ENCODE measurements at places on chromosomes 6 and 20.

DNA sequence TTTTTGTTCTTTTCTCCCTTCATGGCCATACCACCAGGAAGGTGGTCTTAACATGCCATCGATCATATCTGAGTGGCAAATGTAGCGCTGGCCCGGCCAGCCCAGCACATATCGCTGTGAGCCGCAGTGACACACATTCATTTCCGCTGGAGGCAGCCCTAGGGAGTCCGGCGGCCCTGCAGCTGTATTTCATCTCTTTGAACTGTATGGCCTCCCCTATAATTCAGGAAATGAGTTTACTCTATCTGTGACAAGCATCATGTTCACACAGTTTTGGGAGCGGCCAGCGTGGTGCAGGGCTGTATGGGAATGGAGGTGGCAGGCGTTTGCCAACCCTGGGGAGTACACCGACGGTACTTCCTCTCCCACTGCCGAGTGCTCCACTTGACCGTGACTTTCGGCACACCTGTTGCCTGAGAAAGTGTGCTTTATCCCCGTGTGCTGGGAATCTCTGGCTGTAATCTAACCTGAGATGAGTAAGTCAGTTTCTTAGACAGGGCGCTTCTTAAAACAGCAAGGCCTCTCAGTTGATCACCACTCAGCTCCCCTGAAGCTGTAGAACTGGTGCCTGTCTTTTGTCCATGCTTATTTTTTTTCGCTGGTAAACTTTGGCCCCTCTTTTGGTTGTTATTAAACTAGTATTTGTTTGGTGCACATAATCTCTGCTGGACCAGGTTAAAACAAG is 257.1 kb upstream of the TAB2 start:
- DNase-seq: no peak

GRCh38 chr6:13099771-13100170 is 228.6 kb downstream of the TBC1D7 start:
- no peak for DNase-seq

- DNase-seq: no peak
Measured at GRCh38 chr20:56381501-56381900, 10.5 kb downstream of the AURKA start.

DNA sequence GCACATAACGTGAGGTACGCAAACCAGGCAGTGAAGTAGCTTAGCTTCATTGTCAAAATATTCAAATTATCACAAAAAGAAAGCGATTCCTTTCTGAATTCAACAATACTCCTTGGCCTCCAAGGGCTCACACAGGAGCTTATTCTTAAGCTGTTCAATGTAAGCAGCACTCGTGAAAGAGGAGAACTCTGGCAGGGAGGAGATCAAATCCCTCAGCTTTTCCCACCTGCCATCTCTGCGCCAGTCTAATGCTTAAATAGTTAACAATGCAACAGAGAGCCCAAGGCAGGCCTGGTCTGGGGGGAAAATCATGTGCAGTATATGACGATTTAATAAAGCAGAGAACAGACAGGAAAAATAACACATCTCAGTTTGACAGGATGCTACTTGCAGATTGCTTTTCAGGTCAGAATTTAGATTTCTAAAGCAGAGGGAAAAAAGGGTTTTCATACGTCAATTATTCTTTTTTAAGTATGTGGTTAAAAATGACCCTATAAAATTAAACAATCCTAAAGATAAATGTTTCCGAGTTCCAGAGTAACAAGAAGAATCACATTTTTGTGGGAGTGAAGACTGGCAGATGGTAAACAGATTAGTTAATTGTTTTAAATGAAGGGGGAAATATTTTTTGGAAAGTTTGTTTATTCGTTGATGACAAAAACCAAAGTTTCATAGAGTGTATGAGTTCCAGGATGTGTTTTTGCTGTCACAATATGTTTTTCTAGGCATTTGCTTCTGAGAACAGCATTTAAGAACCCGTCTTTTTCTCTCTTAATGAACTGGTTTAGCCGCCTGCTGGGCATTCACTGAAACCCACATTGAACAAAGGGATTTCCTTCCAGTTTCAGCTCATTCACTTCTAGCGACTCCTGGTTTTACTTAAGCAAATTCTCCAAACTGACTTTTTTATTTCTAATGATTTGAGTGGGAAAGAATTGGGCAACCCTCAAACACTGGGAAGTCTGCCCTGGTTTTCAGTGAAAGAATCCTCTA is 45.9 kb downstream of the PLAGL1 start:
- no peak for DNase-seq

GRCh38 chr20:24873025-24873620 is 75.9 kb upstream of the CST7 start:
- DNase-seq: no peak

DNA sequence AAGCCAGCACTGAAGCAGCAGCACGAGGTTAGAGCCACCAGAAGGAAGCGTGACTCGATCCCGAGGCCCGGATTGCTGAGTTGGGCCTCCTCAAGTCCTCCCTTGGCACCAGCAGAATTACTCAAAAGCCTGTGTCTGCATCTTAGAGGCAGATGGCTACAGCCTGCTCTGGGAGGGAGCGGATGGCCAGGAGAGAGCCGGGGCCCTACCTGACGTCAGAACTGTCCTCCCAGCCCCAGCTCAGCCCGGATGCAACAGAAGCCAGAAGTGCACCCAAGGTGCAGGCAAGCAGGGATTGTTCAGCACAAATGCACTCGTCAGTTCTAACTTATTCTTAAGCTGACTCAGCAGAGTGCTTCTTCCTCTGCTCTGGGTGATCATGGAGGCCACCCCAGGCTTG is 155.5 kb upstream of the RPS6KA2 start:
- DNase-seq: no peak
